GM23248 (cell line): ENCODE measurements at places on chromosomes 6 and 20. TPM values are rescaled to one million over a fixed set of nuclear protein-coding genes. Genes with fewer than 3 reads are reported as not detected.

The ZNF343 gene
- 7.0 and 8.1 TPM in 2 replicates for polyA plus RNA-seq

The MYCT1 gene
- polyA plus RNA-seq: 0.42 TPM in 1 of 2 replicates, not detected in the other

The CCN6 gene
- 0.48 and 0.57 TPM in 2 replicates for polyA plus RNA-seq

The SOBP gene
- polyA plus RNA-seq: 0.38 and 0.39 TPM in 2 replicates

The ANGPT4 gene
- not detected in 2 replicates for polyA plus RNA-seq

The UBE2C gene
- polyA plus RNA-seq: 69.2 and 78.4 TPM in 2 replicates

The COL11A2 gene
- 0.05 and 0.31 TPM in 2 replicates for polyA plus RNA-seq

The LY6G6C gene
- not detected in 2 replicates for polyA plus RNA-seq

The C4B gene
- polyA plus RNA-seq: 1.1 and 2.6 TPM in 2 replicates

The CMTR1 gene
- polyA plus RNA-seq: 15.2 and 16.1 TPM in 2 replicates

The COL20A1 gene
- not detected in 2 replicates for polyA plus RNA-seq

The SRPK1 gene
- polyA plus RNA-seq: 36.0 and 44.4 TPM in 2 replicates

The UBE2J1 gene
- 44.5 and 44.6 TPM in 2 replicates for polyA plus RNA-seq

The EBF4 gene
- polyA plus RNA-seq: 0.36 TPM in 1 of 2 replicates, not detected in the other

The EXOC2 gene
- 17.5 and 18.5 TPM in 2 replicates for polyA plus RNA-seq

The CRISP3 gene
- not detected in 2 replicates for polyA plus RNA-seq

The DEF6 gene
- 1.3 and 1.7 TPM in 2 replicates for polyA plus RNA-seq
